GM23338 (cell line): ENCODE measurements at places on chromosomes 3 and 15.

DNA sequence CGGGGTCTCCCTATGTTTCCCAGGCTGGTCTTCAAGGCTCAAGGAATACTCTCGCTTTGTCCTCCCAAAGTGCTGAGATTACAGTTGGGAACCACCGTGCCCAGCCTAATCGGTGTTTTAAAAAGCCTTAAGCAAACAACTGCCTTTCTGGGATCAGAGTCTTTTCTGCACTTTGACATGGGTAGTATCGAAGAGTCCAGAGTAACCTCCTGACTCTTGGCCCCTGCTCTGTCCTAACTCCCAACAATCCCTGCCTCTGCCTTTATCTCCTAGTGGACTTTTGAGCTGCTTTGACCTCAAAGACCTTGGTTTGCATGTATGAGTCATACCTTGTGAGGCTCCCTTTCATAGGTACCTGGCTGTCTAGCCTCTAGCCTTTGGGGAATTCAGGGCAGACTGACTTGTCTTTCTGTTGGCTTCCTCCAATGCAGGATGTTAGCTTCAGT lies 21.0 kb upstream of the HACD2 start:
- DNase-seq, result peak; percentile 47

GRCh38 chr3:102169915-102170479 lies 264.8 kb upstream of the ZPLD1 start:
- no peak for DNase-seq

- no peak for DNase-seq
Measured at GRCh38 chr3:112746675-112747280, 99.9 kb downstream of the CD200R1L start.

DNA sequence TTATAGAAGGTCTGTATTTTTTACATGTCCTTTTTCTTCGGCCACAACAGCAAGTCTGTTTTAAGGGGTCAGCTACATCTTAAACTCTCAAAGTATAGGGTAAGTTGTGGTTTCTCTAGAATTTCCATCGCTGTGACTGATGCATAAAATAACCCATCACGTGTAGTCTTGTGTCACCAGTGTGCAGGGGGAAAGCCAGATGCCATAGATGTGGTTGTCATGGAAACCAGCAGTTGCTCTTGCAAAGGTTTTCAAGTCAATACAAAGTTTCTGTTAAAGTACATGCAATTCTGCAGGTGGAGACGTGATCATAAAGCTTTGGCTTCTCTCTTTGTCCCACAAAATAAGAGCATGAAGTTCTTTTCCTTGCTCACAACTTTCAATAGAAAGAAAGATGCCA lies 210.3 kb upstream of the ONECUT1 start:
- DNase-seq, result peak; percentile 4

- no peak for DNase-seq
Measured at GRCh38 chr3:116449546-116450350, 4.5 kb upstream of the LSAMP start.

GRCh38 chr15:96627031-96627568 lies 296.6 kb downstream of the NR2F2 start:
- no peak for DNase-seq

GRCh38 chr15:72824112-72824511 lies 40.6 kb upstream of the ADPGK start:
- DNase-seq, result no peak

- peak; percentile 31 for DNase-seq
Measured at GRCh38 chr3:135896613-135897012, 68.9 kb upstream of the PPP2R3A start.

DNA sequence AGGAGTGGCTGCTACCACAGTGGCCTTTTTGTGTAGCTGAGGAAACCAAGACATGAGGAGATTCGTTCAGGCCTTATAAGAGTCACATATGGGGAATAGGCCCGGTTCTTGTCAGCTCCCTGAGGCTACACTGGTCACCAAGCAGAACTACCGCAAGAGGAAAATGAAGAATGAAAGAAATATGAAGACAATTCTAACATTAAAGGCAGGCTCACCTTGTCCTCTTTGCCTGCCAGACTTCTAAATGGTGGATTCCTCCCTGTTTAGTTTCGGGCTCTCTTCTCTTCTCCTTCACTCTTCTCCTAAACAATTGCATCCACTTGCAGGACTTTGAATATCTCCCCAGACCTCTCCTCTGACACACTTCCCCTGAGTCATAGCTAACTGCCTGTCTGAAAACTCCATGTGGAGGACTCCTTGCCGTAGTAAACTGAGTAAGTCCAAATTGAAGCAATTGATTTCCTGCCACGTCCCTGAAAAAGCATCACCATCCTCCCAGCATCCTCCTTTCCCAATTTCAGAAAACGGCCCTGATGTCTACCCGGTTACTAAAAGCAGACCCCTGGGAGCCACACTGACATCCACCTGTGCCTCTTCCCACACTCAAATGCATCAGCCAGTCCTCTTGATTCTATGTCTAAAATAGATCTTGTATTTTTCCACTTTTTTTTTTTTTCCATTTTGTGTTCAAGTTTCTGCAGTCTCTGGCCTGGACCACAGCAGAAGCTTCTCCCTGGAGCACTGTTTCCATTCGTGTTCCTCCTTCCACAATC lies 30.3 kb upstream of the VEPH1 start:
- DNase-seq, result no peak

GRCh38 chr3:122092460-122093165 lies 37.5 kb downstream of the CD86 start:
- DNase-seq, result peak; percentile 39

- no peak for DNase-seq
Measured at GRCh38 chr3:113898892-113899291, 48.9 kb upstream of the ZDHHC23 start.

DNA sequence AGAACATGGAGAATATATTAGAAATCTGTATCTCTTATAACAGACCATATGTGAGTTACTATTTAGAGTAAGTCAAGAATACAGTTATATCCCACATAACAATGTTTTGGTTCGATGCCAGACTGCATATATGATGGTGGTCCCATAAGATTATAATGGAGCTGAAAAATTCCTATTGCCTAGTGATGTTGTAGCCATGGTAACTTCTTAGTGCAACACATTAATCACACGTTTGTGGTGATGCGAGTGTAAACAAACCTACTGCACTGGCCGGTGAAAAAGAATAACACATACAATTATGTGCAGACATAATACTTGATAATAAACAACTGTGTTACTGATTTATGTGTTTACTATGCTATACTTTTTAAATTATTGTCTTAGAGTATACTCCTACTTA lies 69.8 kb upstream of the MNS1 start:
- no peak for DNase-seq
